ENCODE measurements at places on chromosomes 2 and 18.

- DNase-seq = no peak
Observed at GRCh38 chr2:74297391-74297790, 45.8 kb downstream of the SLC4A5 start.

DNA sequence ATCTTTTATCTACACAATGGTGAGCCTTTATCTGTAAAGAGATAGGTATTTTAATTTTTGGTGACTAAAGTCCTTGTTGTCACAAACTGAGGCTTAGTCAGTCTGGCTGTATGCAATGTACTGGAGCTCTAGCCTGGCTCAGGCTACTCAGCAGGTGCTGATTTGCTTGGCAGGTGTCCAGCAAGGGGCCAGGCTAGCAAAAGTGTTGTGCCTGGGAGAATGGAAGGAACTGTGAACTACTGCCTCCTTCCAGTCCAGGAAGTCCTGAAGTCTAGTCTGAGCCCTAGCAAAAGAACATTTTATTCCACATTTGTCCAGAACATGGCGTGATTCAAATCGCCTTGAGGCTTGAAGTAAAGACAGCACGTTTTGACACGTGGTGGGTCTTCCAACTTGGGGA, 260.5 kb downstream of the CCDC85A start:
- DNase-seq = no peak

DNA sequence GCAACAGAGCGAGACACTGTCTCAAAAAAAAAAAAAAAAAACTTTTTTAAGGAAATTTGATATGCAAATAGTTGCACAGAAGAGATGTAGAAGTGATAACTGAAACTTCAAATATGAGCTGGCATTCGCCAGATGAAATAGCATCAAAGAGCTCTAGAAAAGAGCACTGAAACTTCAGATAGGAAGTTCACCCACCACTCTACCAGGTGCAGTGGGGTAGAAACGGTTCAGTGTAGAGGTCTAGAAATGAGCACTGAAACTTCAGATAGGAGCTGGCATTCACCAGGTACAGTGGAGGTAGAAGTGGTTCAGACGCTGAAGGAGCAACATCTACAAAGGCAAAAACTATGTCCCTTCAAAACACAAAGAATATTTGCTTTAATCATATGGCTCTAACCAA, 9.0 kb upstream of the ONECUT2 start:
- DNase-seq = no peak

DNA sequence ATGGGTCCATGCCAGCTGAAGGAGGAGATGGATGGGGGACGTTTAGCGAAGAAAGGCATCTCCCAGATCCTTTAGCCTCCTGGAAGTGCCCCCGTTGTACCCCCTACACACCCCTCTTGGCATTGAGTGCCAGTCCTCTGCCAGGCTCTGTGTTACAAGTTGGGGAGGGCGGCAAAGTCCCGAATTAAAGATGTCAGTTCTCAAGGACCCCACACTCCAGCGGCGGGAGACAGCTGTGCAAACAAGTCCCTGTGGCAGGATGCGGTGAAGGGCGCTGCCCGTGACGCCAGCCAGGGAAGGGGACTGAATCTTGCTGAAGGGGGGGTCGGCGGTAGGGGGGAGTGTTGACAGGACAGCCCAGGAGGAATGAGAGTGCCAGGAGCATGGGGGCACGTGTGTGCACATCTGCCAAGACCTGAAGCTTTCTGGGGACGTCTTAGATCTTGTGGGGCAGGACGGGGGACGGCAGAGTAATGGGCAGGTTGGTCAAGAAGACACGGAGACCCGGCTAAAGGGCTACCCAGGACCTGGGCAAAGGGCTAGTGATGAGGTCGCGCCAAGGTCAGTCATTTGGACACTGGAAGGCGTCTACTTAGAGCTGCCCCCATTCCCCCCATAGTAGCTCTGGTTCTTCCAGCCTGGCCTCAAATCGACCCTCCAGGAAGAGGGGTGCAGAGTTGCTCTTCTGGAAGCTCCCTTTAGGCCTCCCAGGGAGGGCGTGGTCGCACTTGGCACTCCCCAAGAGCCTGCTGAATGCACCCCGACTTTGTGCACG, 2.8 kb upstream of the CTDSP1 start:
- DNase-seq = peak; percentile 44

- DNase-seq = peak; percentile 72
Observed at GRCh38 chr2:189534854-189535832, 45.4 kb downstream of the SLC40A1 start.

- DNase-seq = no peak
Observed at GRCh38 chr2:49110571-49110970, 43.7 kb downstream of the FSHR start.

- DNase-seq = no peak
Observed at GRCh38 chr2:135258193-135258592, 206.1 kb downstream of the RAB3GAP1 start.

Measured in fibroblast of the aortic adventitia (primary cell).